ENCODE measurements at places on chromosomes 7 and 10.
A peak's percentile ranks its signal among the peaks of the same experiment; 100 is the strongest.

DNA sequence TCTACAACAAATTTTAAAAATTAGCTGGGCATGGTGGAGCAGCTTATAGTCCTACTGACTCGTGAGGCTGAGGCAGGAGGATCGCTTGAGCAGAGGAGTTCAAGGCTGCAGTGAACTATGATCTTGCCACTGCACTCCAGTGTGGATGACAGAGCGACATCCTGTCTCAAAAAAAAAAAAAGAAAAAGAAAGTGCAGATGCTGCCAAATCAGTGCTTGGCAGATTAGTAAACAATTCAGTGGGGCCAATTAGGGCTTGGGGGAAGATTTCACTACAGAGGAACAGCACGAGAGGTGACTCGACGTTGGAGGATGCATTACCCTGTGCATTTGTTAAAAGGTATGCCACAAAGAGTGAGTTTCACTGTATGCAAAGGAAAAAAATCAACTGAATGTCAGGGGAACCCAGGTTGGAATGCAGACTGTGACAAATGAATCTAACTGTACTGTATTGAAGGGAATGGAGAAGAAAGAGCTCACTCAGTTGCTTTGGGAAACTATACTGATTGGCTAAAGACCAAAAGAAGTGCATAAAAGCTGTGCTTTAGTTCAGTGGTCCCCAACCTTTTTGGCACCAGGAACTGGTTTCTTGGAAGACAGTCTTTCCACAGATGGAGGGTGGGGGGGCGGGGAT is 31.6 kb downstream of the GARIN1A start:
- no peak for ATAC-seq

DNA sequence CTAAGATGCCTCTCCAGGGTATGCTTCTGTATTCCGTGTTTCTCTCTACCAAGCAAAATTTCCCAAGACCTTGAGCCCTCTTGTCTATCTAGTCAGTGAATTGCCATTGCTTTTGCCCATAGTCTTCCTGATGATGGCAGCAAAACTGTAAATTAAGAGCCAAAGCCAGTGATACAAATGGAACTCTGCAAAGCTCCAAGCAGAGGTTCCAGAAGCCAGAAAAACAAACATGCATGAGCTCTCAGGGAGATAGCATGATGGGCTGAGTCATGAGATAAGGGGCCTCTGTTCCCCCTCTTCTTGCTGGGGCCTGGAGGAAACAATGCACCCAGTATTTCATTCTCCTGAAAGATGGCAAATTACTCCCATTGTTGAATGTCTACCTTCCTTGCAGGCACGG is 24.7 kb downstream of the LSMEM1 start:
- ATAC-seq = no peak

GRCh38 chr10:91197127-91197526 is 23.3 kb upstream of the PCGF5 start:
- ATAC-seq = peak; percentile 28

DNA sequence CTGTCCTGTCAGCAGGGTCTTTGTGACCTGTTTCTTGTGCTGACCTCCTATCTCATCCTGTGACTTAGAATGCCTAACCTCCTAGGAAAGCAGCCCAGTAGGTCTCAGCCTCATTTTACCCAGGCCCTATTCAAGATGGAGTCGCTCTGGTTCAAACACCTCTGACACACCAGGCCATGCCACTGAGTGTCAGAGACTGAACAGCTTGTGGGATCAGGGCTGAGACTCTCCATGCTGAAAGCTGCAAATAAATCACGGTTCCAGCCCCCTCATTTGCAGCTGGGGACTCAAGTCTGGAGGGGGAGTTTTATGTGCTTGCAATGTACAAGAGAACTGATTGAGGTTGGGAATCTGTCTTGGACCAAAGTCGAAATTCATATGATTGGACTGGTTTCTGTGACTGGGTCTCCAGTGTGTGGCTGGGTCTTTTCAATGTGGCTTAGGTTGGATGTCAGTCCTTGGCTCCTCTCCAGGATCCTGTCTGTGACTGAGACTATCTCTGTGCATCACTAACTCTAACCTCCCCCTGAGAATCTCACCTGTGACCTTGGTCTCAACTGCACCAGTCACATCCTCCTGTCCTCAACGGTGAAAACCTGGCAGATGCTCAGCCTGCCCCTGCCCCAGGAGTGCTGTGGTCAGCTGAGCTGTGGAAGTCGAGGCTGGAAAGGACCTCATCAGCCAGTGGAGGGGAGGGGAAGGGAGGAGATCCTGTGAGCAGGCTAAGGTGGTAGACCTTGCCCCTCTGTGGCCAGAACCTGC is 11.7 kb downstream of the PRF1 start:
- ATAC-seq = no peak

GRCh38 chr10:118495499-118495898 is 99.9 kb downstream of the PRLHR start:
- no peak for ATAC-seq

DNA sequence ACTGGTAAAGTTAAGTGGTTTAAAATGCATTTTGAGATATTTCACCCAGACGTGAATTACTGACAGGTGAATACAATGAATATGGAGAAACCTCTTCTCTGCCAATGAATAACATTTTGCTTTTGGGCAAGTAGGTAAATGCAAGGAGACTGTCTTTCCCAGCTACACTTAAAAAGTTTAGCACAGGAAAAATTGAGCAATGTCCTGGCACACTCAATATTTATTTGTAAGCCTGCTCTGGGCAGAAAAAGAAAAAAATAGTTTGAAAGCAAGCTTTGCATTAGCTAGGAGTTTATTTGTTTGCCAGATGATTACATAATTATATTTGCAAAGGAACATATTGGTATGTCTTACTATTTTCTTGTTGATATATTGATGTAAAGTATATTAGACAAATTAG is 624.2 kb downstream of the ACTR3B start:
- ATAC-seq = no peak

GRCh38 chr7:20199015-20199737 is 18.0 kb downstream of the MACC1 start:
- ATAC-seq = peak; percentile 67

DNA sequence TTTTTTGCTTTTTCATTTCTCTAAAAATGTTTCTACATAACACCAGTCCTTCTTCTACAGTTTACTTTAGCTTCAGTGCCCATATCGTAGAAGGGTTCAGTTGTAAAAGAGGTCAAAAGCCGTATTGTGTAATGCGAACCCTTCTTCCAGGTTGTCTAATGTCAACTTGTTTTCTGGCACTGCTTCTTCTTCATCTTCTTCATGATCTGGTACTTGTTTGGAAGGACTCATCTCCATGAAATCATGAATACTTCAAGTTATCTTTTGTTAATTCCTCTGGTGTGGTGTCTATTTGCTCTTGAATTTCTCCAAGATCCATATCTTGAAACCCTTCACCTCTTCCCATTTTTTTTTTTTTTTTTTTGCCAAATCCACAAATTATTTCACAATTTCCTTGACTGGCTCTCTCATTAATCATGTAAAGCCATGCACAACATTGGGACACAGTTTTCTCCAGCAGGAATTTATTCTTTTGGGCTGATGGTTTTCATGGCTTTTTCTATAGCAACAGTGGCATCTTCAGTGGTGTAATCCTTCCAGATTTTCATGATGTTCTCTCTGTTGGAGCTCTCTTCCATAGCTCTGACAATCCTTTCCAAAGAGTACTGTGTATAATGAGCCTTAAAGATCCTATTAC is 85.1 kb downstream of the CPED1 start:
- no peak for ATAC-seq

- no peak for ATAC-seq
Observed at GRCh38 chr7:96013836-96014235, 241.5 kb downstream of the DYNC1I1 start.

DNA sequence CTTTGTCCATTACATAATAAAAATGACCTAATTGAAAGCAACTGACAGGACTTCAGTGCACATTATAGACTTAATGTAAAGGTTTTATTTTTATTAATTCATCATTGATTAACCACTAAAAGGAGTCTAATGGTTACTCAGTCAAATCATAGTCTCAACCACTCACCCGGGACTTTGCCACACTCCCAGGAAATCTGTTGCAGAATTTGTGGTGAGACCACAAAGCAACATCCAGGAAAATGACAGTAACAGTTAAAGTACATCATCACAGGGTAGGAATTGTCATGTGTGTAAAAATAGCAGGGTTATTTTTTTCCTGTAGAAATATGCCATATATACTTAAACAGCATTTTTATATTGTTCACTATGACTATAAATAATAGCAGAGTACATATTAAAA is 6.3 kb upstream of the HGF start:
- no peak for ATAC-seq

- peak; percentile 64 for ATAC-seq
Observed at GRCh38 chr7:77684030-77684429, 12.2 kb upstream of the RSBN1L start.

- peak; percentile 60 for ATAC-seq
Observed at GRCh38 chr7:157320608-157320980, 16.2 kb upstream of the DNAJB6 start.

DNA sequence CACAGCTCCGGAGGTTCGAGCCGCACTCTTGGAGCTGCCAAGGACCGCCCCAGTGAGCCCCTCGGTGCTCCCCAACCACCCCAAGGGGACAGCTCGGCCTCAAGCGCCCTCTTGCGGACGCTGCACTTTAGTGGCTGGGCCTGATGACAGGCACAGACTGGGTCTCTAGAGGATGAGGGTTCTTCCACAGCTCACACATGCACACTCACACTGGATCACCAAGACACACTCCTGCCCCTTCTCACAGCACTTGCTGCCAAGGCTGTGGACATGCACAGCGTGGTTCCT is 2.1 kb downstream of the RET start:
- ATAC-seq = no peak

- ATAC-seq = peak; percentile 36
Observed at GRCh38 chr10:114458955-114459354, 54.7 kb upstream of the AFAP1L2 start.

DNA sequence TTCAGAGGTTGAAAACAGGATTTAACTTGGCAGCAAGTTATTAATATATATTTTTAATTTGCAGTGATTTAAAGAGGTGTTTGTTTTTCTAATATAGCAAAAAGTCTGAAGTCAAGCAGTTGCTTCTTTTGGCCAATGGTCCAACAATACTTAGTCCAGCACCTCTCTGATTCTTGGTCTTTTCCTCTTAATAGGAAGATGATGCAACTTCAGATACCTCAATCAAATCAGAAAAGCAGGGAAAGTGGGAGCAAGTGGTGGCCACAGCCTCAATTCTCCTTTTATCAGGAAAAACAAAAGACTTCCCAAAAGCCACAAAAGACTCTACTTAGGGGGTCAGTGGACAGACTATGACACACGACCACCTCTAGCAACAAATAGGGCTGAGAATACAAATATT is 133.6 kb upstream of the LRGUK start:
- ATAC-seq = no peak

- ATAC-seq = no peak
Observed at GRCh38 chr7:119964788-119965542, 308.0 kb upstream of the KCND2 start.

DNA sequence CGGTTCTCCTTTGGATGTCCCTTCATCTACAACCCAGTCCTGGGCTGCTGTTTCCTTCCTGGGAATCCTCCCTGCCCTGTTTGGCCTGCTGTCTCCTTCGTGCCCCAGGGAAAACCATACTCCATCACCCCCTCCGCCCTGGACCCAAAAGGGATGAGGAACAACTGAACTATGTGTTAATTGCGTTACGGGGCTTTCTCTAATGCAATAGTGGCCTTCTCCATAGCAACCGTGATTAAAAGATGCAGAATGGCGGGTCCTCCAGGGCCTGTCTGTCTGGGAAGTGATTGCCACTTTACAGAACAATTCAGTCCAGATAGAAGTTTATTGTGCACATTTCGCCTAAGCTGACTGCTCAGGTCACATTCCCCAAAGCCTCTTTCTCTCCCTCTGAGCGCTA is 112.0 kb upstream of the FGFR2 start:
- peak; percentile 39 for ATAC-seq

GRCh38 chr10:75634947-75635346 is 203.5 kb downstream of the LRMDA start:
- ATAC-seq = no peak

GRCh38 chr7:1226186-1226901 is 6.3 kb upstream of the UNCX start:
- ATAC-seq = no peak

DNA sequence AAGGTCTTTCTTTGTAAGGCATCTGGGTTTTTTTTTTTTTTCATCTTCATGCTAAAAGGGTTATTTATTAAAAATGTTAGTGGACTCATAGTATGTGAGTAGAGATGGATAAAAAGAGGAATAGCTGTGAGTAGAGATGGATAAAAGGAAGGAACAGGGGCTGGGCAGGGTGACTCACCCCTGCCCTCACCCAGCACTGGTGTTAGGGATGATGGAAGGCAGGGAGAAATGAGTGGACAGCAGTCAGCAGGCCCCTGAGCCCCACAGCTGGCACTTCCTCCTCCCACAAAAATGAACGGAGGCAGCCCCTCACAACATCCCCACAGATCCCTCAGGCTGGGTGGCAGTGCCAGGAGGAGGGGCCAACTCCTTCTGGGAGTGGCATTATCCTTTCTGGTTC is 39.3 kb downstream of the ANTXRL start:
- ATAC-seq = no peak

- no peak for ATAC-seq
Observed at GRCh38 chr10:79185067-79185774, 116.5 kb downstream of the ZMIZ1 start.

- ATAC-seq = no peak
Observed at GRCh38 chr7:132434041-132434440, 142.2 kb downstream of the PLXNA4 start.

GRCh38 chr10:108957681-108958080 is 965.6 kb downstream of the XPNPEP1 start:
- no peak for ATAC-seq

- no peak for ATAC-seq
Observed at GRCh38 chr10:4467481-4467880, 358.5 kb upstream of the AKR1E2 start.

GRCh38 chr7:104296900-104297299 is 31.5 kb upstream of the LHFPL3 start:
- no peak for ATAC-seq

- peak; percentile 96 for ATAC-seq
Observed at GRCh38 chr7:54904130-54904529, 114.7 kb upstream of the EGFR start.

GRCh38 chr7:151795168-151795811 is 81.6 kb downstream of the PRKAG2 start:
- no peak for ATAC-seq

- ATAC-seq = peak; percentile 49
Observed at GRCh38 chr10:571688-572451, 117.6 kb downstream of the DIP2C start.

DNA sequence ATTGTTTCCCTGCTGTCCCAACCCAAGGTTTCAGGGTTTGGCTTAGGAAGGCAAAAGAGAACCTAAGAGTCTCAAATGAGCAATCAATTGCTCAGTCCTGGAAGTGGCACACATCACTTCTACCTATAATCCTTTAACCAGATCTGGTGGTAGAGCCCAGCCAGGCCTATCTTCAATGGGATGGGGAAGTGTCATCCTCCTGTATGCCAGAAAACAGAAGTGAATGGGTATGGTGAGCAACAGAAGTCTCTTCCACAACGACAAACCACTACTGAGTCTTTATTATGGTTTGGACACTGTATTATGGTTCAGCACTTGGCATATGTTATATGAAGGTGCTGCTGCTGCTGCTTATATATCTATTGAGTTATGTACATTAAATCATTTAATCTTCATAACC is 3.0 kb upstream of the AKR1B1 start:
- ATAC-seq = no peak

All from gastroesophageal sphincter (tissue), 4 donors.